Epithelial cell of alveolus of lung (primary cell): ENCODE measurements at places on chromosomes 6 and 20. TPM values are rescaled to one million over a fixed set of nuclear protein-coding genes. Genes with fewer than 3 reads are reported as not detected.

SEL1L2 gene
- not detected in 2 replicates for total RNA-seq

APOM gene
- total RNA-seq = 1.8 and 3.0 TPM in 2 replicates

BPIFB1 gene
- total RNA-seq = not detected in 2 replicates

TRIM10 gene
- not detected in 2 replicates for total RNA-seq

ORC3 gene
- 16.3 and 18.6 TPM in 2 replicates for total RNA-seq

TBXT gene
- total RNA-seq = not detected in 2 replicates

CLIC5 gene
- total RNA-seq = 0.08 TPM in 1 of 2 replicates, not detected in the other

ADGB gene
- total RNA-seq = not detected in 2 replicates

CARMIL1 gene
- 3.4 and 7.6 TPM in 2 replicates for total RNA-seq

RBM38 gene
- 7.6 and 12.4 TPM in 2 replicates for total RNA-seq

BTN1A1 gene
- total RNA-seq = not detected in 2 replicates

TMEM244 gene
- total RNA-seq = not detected in 2 replicates

SLC16A10 gene
- total RNA-seq = 0.08 TPM in 1 of 2 replicates, not detected in the other

PIGU gene
- 13.0 and 15.5 TPM in 2 replicates for total RNA-seq

GPR6 gene
- not detected in 2 replicates for total RNA-seq

BPIFB4 gene
- total RNA-seq = not detected in 2 replicates

PLCB4 gene
- total RNA-seq = 0.16 and 1.7 TPM in 2 replicates

SEMG2 gene
- not detected in 2 replicates for total RNA-seq

PREX1 gene
- 2.8 and 8.0 TPM in 2 replicates for total RNA-seq

ERVFRD-1 gene
- total RNA-seq = not detected in 2 replicates
